ENCODE measurements at places on chromosomes 5 and 9.

DNA sequence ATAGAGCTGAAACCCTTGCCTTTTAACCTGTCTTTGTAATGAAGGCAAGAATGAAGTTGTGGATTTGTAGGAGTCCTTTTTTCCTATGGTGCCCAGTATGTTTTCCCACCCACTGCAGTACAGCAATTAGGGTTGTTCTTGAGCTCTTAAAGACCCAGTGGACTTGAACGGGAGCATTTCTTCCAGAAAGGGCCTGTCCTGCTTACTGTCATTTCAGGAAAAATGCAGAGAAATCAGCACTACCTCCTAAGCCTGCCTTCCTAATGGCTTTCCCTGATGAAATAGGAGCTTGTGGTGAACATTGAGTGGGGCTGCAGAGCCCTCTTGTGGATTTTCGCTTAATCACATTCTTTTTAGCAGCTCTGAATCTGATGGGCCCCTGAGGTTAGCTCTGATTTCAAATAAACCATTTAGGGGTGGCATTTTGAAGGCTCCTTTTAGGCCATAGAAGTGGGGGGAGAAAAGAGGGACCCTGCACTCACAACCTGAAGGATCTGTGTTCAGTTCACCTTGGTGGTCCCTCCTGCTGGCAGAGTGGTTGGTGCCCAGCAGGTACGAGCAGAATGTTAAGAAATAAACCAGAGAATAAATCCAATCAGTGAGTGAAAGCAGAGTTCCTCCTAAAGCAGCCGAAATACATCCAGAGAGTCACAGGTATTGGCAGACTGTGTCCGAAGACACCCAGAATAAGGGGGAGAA, 188.0 kb upstream of the KLF9 start:
- peak; percentile 39 for DNase-seq

DNA sequence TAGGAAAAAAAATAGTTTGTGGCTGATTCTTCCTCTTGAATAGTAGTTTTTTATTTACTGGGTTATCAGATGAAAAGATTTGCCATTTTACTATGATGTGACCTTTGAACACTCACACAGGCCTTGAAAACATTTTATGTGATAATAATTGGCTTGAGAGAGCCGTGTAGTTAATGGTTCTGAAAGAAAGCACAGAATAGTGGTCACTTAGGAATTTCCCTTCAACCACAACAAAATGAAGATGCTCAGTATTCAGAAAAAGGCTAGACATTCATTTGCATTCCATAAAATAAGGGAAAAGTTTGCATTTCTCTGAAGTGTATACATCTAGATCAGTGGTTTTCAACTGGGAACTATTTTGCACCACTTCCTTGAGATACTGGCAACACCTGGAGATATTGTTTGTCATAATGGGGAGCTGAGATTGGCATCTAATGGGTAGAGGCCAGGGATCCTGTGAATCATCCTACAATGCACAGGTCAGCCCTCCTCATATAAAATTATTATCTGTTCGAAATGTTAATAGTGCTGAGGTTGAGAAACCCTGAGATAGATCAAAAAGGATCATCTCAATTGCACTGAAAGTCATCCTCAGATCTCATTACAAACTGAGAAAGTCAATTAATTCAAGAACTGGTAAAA, 446.4 kb upstream of the CCNG1 start:
- DNase-seq: no peak

- DNase-seq: peak; percentile 8
These were observed 318.3 kb upstream of the IRX4 start for GRCh38 chr5:2201011-2201410.

- DNase-seq: peak; percentile 43
These were observed 11.1 kb downstream of the CCDC187 start for GRCh38 chr9:136292591-136293448.

DNA sequence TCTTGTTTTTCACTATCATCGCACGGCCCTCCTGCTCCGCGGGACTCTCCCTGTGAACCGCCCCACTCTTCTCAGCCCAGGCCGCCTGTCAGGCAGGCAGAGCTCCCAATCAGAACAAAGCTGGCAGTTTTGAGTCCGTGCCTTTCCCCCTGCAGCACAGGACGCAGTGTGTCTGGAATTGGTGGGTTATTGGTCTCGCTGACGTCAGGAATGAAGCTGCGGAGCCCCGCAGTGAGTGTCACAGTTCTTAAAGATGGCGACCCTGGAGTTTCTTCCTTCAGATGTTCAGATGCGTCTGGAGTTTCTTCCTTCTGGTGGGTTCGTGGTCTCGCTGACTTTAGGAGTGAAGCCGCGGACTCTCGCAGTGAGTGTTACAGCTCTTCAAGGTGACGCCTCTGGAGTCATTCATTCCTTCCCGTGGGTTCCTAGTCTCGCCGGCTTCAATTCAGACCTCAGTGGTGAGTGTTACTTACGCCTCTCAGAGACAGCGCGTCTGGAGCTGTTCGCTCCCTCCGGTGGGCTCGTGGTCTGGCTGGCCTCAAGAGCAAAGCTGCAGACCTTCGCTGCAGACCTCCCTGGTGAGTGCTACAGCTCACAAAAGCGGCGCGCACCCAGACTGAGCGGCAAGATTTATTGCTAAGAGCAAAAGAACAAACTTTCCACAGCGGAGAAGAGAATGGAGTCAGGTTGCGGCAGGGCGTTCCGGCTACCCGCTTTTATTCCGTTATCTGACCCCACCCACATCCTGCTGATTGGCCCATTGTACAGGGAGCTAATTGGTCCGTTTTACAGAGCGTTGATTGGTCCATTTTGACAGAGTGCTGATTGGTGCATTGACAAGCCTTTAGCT, 7.4 kb downstream of the ZDHHC11B start:
- DNase-seq: no peak

GRCh38 chr5:143129203-143129602, 274.3 kb downstream of the NR3C1 start:
- no peak for DNase-seq

Measured in DMS79 treated with DMSO at 0.1 percent for 48 hours (cell line).